ENCODE measurements at places on chromosomes 7 and 10. TPM values are rescaled to one million over a fixed set of nuclear protein-coding genes. Genes with fewer than 3 reads are reported as not detected.

PLAU gene
- 112 TPM for total RNA-seq

ANXA8L1 gene
- not detected for total RNA-seq

GIMAP7 gene
- not detected for total RNA-seq

NUTM2D gene
- 6.9 TPM for total RNA-seq

KEL gene
- total RNA-seq, result 1.5 TPM

FFAR4 gene
- not detected for total RNA-seq

ZNF425 gene
- total RNA-seq, result 5.9 TPM

ITPRID1 gene
- not detected for total RNA-seq

PTPRZ1 gene
- 0.38 TPM for total RNA-seq

All from osteocyte (in vitro differentiated cells).